ENCODE measurements at places on chromosomes 7 and 10. TPM values are rescaled to one million over a fixed set of nuclear protein-coding genes. Genes with fewer than 3 reads are reported as not detected.

DNA sequence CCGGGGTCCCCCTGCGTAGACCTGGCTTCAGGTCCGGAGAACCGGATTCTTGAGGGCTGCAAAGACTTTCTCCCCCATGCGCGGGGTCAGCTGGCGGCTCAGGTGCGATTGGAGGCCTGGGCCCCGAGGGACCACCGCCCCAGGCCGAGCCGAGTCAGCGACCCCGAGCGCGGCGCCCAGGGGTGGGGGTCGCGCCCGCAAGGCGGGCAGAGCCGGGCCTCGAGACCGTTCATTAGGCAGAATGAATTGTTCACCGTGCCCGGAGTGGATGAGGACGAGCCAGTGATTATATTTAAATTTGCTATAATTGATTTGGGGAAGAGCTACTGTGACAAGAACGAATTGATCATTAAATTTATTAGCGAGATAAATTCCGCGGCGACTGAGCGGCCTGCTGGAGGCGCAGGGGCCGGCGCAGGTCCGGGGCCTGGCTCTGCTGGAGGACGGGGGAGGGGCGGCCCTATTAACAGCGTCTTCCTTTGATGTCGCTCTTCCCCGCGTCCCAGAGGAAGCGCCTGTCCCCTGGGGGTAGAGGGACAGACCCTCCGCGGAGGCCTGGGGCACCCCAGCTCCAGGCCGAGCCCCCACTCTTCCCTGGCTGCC, 7.5 kb downstream of the MNX1 start:
- DNase-seq = no peak

- peak; percentile 67 for DNase-seq
Measured at GRCh38 chr7:964401-965231, 10.1 kb upstream of the ADAP1 start.

DNA sequence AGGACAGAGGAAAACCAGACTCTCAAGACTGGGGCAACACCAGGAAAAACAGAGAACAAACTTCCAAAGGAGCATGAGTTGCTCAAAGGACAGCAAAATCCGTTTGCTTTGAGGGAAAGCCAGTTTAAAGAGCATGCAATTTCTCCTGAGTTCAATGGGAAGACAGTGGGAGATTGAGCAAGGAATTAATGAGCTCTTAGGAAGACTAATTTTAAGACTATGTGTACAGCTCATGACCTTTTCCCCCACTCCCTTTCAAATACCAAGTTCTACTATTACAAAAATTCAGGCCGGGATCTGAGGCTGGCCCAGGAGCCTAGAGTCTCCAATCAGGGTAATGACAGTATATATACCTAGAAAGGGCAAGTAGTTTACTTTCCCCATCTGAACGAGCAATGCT, 79.2 kb downstream of the EPDR1 start:
- DNase-seq = no peak

GRCh38 chr7:91287371-91288084, 23.3 kb downstream of the FZD1 start:
- DNase-seq = no peak

DNA sequence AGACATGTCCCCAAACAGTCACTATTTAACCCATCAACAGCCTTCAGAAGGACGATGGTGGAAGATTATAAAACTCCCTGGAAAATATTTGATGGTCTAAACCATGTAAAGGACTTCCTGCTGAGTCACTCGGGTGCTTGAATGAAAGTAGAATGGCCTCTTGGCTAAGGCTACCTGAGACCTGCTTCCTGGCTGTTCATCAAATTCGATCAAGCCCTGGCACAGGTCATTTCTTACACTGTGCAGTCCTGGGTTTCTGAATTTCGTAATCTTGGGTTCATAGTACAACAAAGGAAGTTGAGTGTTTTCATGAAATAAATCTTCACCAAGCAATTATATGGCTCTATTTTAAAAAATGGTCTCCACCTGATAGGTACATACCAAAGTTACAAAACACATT, 260.3 kb upstream of the RNF32 start:
- DNase-seq = peak; percentile 30

GRCh38 chr7:155951554-155952158, 139.4 kb upstream of the SHH start:
- no peak for DNase-seq

- peak; percentile 73 for DNase-seq
Measured at GRCh38 chr7:87600130-87601124, at the start of gene ABCB1. Gene ABCB1 (minus strand): TSS chr7:87600884. CDS start chr7:87600184, 700 bp downstream.

Gene CAV2
- 15.0 TPM for total RNA-seq

Gene ANKRD1
- 2.3 TPM for total RNA-seq

Gene SORBS1
- total RNA-seq = 25.6 TPM

Gene OR2A7
- 4.8 TPM for total RNA-seq
